ENCODE measurements at places on chromosomes 5 and 9. TPM values are rescaled to one million over a fixed set of nuclear protein-coding genes. Genes with fewer than 3 reads are reported as not detected.

Gene CER1
- total RNA-seq, result not detected

DNA sequence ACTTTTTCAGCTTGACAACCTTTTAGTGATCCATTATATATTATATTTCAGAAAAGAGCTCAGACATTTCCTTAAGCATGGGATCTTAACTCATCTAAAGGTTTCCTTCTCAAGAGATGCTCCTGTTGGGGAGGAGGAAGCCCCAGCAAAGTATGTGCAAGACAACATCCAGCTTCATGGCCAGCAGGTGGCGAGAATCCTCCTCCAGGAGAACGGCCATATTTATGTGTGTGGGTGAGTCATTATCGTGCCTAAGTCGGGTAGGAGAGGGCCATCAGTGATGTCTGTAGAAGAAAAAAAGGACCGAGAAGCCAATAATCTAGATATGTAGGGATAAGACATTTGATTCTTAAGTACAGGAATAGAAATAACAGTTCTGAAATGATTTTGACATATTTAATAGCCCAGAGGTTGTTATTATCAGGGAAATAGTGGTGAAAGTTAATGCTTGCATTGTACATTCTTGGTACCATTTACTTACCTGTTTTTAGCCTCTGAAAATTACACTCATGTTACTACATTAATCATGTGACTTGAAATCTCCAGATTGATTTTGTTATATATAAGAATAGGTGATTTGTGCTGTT, 28.2 kb downstream of the MTRR start:
- no peak for DNase-seq

DNA sequence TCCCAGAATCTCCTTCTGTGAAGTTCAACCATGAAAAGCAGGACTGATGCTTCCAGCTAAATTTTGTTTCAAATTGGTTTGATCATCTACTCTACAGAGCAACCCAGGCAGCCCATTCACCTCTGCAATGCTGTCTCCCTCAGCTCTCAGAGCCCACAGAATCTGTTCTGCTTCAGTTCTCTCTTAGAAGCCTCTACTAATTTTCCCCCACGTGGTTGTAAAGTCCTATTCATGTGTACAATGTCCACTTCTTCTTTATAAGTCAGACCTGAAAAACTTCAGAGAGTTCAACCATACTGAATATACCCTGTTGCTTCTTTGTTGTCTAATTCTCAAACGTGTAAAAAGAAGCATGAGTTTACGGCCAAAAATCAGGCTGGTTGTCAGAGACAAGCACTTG, 21.3 kb upstream of the FAM13B start:
- no peak for DNase-seq

DNA sequence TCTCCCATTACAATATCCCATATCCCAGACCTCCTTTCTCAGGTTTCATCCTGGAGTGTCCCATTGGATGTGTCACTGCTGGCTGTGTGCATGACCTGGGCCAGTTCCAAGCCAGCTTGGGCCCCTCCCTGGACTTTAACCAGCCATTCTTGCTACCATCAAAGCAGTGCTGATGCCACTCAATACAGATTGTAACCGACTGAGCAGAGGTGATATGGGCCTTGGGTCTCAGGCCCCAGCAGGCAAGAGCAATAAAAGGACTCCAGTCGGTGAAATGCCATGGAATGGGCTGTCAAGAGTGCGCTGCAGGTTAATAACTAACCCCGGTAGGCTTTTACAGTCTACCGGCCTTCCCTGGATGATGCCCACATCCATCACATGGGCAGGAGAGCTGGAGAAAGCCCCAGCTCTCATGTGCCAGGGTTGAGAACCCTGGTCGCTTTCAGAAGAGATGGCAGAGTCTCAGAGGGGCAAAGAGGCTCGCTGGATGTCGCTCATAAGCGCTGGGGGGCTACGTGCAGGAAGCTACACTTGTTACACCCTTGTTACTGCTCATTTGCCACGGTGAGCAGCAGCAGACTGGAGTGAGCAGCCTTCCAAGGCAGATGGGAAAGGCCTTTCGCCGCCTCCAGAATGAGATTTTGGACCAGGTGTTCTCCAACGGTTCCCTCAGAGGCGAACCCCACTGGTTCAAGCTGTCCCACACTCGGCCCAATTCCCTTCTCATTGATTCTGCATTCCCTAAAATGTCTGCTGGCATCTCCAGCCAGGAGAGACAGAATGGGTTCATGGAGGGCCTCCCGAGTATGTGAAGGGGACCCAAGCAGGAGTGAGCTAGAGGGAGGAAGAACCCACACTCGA, 13.2 kb downstream of the EPB41L4B start:
- DNase-seq, result peak; percentile 74

DNA sequence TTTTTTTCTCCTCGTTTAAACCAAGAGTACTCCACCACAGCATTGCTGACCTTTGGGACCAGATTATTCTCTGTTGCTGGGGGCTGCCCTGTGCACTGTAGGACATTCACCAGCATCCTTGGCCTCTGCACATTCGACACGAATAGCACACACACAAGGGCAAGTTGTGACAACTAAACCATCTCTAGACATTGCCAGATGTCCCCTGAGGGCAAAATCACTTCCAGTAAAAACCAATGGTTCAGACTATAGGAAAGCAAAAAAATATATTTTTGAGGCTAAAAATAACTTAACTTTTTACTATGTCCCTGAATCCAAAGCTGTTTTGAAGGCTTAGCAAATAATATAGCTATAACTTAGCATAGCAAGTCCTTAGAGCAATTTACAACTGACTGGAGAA, 65.9 kb downstream of the SEMA5A start:
- DNase-seq, result no peak

- no peak for DNase-seq
Measured at GRCh38 chr5:166503506-166503905, 1787.9 kb upstream of the WWC1 start.

- DNase-seq, result no peak
Measured at GRCh38 chr5:10338686-10339057, 14.8 kb upstream of the MARCHF6 start.

Gene VCAN
- 4.0 TPM for total RNA-seq

- no peak for DNase-seq
Measured at GRCh38 chr9:89889865-89890264, 285.1 kb downstream of the GADD45G start.

GRCh38 chr5:33237471-33237870, 203.3 kb upstream of the TARS1 start:
- no peak for DNase-seq

DNA sequence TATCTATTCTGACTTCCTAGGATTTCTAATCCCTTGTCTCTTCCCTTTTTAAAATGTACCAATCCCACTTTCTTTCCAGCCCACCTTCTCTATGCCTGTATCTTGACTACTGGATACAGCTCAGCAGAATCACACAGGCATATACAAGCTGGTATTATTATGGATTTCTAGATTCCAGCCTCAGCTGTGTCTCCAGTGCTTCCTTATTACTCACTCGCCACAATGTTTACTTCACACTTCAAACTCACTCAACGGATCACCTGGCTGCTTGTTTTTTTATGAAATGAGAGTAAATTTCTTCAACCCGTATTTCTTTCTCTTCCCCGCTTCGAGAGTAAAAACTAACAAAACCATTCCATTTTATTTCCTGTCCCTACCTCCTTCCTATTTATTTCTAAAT, 38.8 kb downstream of the CWC27 start:
- DNase-seq, result no peak

DNA sequence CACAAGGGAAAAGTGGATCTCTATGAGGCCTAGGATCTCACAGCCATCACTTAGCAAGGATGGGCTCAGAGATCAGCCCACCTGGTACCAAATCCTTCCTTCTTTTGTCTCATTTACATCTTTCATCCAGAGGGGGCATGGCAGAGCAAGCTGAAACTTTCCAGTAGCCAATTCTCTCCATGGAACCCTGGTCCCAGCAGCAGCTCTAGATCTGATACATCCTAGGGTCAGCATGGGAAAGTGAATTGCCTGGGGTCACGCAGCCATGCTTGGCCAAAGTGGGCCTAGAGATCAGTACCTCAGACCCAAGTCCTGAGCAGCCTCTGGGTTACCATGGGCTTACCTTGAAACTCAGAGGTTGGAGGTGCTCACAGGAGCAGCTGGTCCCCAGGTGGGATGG, 170.5 kb downstream of the GABBR2 start:
- DNase-seq, result no peak

Gene GRK6
- total RNA-seq, result 10.4 TPM

- no peak for DNase-seq
Measured at GRCh38 chr5:57476601-57477056, 6.0 kb downstream of the ACTBL2 start.

DNA sequence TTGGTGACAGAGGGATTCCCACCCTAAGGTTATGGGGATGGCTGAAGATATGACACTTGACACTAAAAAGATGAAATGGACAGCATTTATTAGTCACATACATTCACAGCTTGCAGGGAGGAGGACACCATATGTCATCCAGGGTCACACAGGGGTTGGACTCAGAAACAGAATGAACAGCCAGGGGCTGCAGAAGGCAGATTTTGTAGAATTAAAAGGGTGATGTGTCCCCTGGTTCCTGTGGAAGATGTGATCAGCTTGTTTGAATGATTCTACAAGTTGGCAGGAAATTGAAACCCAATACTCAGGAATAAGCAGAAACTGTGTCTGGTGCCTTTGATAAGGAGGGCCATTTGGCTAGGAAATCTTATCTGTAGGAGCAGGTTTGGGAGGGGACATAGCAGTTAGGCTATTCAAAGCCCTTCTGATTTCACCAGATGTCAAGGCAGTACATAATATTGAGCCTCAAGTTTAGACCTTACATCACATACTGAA, 102.3 kb upstream of the GRIN3A start:
- no peak for DNase-seq

DNA sequence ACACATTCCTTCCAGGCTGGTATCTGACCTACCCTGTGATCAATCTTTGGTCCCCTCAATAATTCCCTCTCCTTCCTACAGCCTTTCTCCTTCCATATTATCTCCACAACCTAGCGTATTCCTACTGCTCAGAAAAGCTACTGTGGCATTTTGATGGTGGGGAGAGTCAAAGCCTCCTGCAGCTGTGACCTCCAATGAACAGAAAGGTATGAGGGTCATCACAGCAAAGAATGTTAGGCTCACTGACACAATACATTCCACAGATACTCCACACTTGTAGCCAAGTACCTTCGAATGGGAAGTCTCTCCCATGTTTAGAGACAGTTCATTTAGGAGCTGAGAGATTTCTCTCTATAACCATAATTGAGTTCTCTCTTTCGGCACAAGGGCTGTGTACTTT, 5.9 kb downstream of the FBN2 start:
- no peak for DNase-seq

Gene IFNA2
- total RNA-seq, result not detected

GRCh38 chr5:157890836-157891597, 32.1 kb upstream of the CLINT1 start:
- DNase-seq, result no peak

DNA sequence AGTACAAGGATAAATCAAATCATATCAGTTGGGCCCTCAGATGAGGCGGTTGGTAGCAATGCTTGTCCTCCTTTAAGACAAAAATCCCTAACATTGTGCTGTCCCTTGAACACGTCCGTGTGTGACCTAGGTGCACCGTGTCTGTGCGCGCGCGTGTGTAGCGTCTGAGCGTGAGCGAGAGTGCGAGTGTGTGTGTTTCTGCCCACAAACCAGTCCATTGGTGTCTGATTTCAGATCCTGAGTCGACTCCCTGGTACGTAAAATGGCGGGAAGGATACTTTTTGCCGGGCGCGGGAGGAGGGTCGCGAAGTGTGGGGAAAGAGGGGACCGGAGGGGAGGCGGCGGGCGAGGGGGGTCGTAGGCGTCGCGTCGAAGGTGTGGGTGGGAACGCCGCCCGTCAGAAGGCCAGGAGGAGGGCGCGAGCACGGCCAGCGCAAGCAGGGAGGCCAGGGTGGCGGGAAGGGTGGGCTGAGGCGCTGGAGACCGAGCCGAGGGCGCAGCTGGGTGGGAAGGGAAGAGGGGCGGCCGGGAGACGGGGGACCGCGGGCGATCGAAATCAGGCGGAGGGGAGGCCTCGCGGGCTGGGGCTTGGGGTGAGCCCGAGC, 8.9 kb downstream of the OTP start:
- no peak for DNase-seq

Gene STPG3
- not detected for total RNA-seq

Gene GOLGA1
- 16.2 TPM for total RNA-seq

DNA sequence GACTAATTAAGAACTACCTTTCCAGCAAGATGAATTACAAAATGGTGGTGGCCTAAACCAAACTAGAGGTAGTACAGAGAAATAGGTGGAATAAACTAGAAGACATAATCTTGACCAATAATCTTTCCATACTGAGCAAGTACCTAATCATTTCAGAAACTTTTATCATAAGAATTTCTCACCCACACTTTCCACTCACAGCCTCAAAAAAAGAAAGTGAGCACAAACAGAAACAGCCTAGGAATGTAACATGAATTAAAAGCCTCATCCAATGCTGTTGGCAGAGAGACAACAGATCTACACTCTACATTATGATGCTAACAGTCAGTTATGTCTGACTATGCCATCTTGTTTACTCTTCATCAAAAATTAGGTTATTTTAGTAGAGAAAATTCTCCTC, 1.3 kb downstream of the RNF38 start:
- DNase-seq, result no peak

Gene CFAP77
- not detected for total RNA-seq

- no peak for DNase-seq
Measured at GRCh38 chr5:55481293-55481855, 53.4 kb downstream of the PLPP1 start.

- DNase-seq, result no peak
Measured at GRCh38 chr9:72150661-72151060, 1.4 kb downstream of the GDA start.

DNA sequence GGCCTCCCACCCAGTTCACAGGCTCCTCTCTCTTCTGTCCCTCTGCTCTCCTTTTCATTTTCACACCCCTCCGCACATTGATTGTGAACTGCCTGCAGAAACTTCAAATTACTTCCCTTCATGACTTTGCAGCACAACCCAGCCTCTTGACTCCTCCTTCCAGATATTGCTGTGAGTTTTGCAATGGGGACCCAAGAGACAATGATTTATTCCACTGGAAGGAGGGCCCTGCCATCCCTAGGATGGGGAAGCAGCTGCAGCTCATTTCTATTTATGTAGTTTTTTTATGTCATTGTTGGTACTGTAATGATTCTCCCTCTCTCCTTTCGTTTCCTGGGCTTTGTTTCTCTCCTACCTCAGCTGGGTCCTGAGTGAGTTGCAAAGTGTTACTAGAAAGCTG, 364.9 kb downstream of the ICE1 start:
- no peak for DNase-seq
